GM19239 (cell line): ENCODE measurements at places on chromosomes 13 and 19.

DNA sequence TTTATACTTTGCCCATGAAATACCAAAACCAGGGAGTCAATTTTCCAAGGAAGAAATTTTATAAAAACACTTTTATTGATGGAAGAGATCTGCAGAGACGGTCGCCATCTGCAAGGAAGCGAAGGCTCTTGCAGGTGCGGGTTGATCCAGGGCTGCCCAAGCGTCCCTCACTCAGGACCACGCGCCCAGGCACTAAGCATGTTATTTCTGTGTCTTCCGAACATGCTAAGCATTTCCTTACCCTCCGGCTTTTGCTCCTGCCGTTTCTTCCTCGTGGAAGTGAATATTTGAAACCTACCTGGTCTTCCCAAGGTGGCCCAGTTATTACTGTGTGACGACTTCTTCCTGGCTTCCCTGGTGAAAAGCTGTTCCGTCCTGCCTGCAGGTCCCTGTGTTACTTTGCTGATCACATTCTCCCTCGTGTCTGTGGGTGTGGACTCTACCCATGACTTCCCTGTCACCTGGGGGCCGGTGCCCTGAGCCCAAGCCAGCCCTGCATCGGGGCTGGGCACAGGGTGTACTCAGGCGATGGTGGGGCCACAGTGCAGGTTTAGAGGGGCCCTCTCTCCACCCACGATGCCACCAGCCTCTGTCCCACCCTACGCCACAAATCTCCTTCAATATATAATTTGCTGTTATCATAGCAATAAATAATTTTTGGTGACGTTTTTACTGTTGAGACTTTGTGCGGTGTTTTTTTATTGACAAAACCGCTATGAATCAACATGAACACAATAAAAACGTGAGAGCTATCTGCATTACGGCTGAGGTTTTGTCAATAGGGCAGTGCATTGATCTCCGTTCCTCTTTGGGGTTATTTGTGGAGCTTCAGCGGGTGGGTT is 119.4 kb downstream of the URI1 start:
- no peak for DNase-seq

DNA sequence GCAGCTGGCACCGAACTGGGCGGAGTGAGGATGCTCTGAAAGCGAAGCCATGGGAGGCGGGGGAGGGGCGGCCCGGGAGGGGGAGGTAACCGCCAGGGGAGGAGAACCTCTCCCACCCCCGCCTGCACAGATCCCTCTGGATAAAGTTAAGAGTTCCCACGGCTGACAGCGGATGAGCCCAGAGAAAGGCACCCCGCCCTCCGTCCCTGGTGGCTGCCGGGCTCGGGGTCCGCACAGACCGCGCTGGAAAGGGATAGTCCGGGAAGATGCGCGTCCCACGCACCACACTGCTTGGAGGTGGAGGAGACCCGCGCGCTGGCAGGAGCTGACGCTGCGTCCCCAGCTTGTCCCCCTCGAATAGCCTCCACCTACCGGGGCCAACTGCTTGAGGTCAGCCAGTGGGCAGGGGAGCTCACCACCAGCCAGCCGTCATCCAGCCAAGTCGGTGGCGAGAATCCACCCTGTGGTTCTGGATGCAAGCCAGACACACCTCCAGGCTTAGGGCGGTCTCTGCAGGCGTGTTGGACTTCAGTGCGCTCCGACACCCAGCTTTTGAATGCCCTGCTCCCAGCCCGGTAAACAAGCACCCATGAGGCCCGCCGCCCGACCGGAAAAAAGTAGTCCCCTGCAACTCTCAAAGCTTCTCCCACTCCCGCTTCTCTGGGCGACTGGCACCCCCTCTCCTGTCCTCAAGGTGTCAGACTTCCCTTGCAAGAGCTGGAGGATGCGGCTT is at the start of gene TRPC4:
TRPC4 (minus strand) TSS at position 17 of the 733 bp plus-strand sequence. CDS start 86,439 bp downstream, outside the sequence.
- DNase-seq = no peak

DNA sequence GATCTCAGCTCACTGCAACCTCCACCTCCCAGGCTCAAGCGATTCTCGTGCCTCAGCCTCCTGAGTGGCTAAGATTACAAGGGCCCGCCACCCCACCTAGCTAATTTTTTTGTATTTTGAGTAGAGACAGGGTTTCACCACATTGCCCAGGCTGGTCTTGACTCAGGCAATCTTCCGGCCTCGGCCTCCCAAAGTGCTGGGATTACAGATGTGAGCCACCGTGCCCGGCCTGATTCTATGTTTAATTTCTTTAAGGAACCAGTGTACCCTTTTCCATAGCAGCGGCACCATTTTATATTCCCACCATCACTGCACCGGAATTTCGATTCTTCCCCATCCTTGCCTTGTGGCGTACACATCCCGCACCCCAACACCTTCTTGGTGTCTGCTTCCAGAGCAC is 17.7 kb upstream of the INSR start:
- no peak for DNase-seq

GRCh38 chr19:38360351-38360750 is 14.0 kb upstream of the PSMD8 start:
- DNase-seq = no peak

GRCh38 chr13:111326621-111326965 is 6.2 kb downstream of the TEX29 start:
- no peak for DNase-seq

- DNase-seq = no peak
These were observed 2.3 kb upstream of the TGDS start for GRCh38 chr13:94598281-94598680.
